ENCODE measurements at places on chromosomes 7 and 10. TPM values are rescaled to one million over a fixed set of nuclear protein-coding genes. Genes with fewer than 3 reads are reported as not detected.

Gene MYL10
- 0.44 TPM for total RNA-seq

Gene NPTX2
- total RNA-seq = 14.0 TPM

Gene PRPS1L1
- not detected for total RNA-seq

Gene LEP
- not detected for total RNA-seq

Gene PRLHR
- total RNA-seq = not detected

DNA sequence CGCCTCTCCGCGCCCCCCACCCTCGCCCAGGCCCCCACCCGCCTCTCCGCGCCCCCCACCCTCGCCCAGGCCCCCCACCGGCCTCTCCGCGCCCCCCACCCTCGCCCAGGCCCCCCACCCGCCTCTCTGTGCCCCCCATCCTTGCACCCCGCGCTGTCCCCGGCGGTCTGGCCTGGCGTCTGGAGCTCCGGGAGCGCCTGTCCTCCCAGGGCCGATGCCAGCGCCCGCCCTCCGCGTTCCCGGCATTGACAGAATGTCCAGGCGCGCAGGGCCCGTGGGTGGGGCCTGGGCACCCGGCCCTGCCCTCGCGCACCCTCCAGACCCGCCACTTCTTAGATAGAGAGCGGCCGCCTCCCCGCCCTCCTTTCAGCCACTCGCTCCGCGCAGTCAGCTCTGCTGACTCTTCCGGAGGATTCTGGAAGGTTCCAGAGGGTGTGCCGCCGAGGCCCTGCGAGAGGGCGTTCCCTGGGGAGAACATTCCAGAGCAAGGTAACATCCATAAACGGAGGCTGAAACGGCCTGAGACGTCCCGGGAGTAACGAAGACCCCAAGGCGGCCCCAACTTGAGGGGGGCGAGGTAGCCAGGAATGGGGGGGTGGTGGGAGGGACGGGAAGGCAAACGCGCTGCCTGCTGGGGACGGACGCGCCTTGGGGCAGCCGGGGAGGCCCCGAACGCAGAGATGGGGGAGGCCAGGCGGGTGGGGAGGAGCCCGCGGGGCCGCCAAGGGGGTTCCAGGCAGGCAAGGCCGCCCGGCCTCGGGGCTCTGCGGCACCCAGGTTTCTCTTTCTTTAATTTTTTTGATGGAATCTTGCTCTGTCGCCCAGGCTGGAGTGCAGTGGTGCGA lies 117.8 kb downstream of the DYNC2I1 start:
- no peak for DNase-seq

DNA sequence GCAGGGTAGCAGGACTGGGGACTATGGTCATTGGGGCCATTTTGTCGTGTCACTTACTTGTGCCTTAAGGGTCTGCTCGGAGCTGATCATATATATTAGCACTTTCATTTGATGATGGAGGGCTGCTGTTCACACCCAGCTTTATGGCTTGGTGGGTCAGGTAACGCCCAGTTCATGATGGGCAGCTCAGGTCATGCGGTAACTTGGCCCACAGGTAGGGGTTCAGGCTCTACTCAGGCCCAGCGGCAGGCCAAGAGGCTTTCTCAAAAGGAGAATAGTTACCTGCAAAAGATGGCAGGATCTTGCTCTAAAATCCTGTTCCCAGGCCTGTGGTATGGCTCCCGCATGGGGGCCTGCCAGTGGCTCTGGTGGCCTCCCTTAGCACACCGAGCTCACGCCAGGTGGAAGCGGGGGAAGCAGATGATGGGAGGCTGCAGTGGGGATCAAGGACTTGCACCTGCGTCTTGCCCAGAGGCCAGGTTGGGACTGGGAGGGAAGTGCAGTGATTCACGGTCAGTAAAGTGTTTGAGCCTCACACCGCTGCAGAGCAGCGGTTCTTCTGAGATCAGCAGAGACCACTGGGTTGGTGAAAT lies 109.5 kb downstream of the ADCY1 start:
- peak; percentile 35 for DNase-seq

- no peak for DNase-seq
Measured at GRCh38 chr7:152054367-152055230, 29.1 kb downstream of the GALNT11 start.

- DNase-seq = no peak
Measured at GRCh38 chr10:112227331-112227987, 43.9 kb upstream of the GPAM start.

GRCh38 chr10:104045151-104046089 lies 40.3 kb downstream of the COL17A1 start:
- peak; percentile 39 for DNase-seq

DNA sequence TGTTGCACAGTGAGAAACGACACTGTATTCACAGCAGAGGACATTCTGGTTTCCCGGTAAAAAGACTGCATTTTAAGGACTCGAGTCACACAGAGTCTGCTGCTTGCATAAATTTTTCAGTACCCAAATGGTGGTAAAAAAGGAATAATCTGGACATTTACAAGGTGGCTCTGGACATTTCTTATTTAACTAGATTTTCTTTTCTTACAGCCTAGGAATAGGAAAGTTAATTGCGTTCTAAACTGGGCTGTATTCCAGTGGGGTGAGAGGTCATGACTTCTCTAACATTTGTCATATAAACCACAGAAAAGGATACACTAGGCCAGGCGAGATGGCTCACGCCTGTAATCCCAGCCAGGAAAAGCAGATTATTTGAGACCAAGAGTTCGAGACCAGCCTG lies 237.5 kb upstream of the KLF6 start:
- no peak for DNase-seq

GRCh38 chr7:25360451-25360850 lies 132.2 kb upstream of the NPVF start:
- DNase-seq = no peak

DNA sequence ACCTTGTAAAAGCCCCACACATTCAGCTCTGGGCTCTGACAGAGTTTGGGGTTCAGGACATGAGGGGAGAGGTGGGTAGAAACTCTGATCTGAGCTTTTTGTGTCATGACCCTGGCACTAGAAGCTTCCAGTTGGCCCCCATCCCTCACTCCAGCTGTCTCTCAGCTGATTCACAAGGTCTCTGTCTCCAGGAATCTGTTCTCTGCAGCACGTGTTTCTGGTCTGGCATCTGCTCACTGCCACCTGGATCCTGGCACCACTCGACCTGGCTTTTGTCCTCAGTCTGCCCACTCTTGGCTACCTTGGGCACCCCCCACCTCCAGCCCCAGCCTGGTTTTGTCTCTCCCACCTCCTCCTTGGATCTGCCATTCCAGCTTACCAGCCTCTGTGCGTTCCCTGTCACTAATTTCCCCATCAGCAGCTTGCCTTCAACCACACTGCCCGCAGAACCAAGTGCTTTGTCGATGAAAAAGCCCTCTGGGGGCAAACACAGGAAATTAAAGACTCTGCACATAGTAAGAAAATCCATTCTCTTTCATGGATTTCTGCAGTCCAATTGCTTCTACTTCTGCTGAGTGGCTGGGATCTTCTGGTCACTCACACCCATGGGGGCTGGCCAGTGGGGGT lies 18.3 kb upstream of the ADCYAP1R1 start:
- DNase-seq = no peak

GRCh38 chr7:101976411-101976810 lies 159.0 kb downstream of the CUX1 start:
- no peak for DNase-seq

DNA sequence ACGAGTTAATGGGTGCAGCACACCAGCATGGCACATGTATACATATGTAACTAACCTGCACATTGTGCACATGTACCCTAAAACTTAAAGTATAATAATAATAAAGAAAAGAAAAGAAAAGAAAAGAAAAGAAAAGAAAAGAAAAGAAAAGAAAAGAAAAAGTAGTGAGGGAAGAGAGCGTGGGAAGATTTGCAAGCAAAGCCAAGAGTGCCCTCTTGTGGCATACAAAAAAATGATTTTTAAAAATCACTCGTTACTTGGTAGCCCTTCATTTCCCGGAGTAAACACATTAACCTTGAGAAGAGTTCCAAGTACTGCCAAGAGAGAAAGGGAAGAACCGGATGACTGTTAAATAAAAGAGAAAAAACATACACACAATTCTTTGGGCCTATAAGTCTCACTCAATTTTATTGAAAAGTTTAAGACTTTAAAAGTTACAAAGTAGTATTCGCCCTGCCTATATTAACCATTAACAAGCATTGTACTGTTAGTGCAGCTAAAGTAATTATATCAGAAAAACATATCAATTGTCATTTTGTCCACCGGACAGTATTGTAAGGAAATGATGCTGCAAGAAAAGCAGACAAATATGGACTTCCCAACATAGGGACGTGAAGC lies 6.2 kb upstream of the CH25H start:
- DNase-seq = no peak

DNA sequence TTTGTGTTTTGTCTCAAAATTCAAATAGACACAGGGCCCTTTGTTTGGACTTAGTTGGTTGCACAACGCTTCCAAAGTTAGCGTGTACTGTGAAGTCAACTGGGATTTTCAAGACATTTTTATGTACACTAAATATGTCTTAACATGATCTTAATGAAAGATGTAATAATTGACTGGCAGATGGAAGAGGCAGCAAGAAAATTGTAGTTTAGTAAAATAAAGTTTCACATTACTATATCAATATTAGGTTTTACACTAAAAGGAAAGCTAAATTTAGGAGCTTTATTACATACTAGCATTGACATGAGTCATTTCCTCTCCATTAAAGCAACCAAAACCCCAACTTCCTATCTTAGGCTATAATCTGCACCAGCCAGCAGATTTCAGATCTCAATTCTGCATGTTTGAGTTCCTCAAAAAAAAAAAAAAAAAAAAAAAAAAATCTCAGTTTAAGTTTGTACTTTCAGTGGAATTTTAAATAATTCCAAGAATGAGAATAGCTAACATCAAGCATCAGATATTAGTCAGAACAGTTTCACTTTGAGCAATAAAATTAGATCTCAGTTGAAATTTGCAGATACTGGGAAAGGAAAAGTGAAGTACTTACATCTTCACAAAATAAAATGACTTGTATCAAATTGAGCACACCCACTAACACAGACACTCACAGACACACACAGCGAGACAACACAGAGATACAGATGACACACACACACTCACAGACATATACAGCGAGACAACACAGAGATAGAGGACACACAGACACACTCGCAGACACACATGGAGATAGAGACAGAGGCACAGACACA lies 346.6 kb upstream of the KLF6 start:
- no peak for DNase-seq

Data from H1 (cell line).